ENCODE measurements at places on chromosomes 12 and 14. TPM values are rescaled to one million over a fixed set of nuclear protein-coding genes. Genes with fewer than 3 reads are reported as not detected.

- no peak for DNase-seq
These were observed 87.5 kb downstream of the TBC1D30 start for GRCh38 chr12:64911912-64912311.

GRCh38 chr14:66652525-66653106 lies 144.7 kb downstream of the GPHN start:
- no peak for DNase-seq

DNA sequence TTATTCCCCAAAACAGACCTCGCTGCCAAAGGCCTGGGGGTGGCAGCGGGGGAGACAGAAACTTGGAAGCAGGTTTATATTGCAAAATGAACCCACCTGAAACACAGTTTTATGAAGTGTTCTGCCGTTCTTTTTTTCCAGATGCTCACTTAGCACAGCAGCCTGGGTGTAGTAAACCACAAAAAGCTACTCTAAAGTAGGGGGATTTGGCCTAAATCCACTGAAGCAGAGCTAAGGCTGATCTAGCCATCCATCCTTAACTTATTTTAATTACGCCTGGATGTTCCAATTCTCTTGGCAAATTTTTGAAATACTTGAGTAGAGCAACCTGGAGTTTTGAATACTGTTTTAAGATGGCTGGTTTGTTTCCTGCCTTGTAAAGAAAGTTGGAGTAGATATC lies 121.2 kb downstream of the GPR135 start:
- no peak for DNase-seq

GRCh38 chr12:54239620-54240019 lies 40.3 kb downstream of the CBX5 start:
- DNase-seq: no peak

- DNase-seq: no peak
These were observed 122.7 kb upstream of the LMNTD1 start for GRCh38 chr12:25675808-25676207.

DNA sequence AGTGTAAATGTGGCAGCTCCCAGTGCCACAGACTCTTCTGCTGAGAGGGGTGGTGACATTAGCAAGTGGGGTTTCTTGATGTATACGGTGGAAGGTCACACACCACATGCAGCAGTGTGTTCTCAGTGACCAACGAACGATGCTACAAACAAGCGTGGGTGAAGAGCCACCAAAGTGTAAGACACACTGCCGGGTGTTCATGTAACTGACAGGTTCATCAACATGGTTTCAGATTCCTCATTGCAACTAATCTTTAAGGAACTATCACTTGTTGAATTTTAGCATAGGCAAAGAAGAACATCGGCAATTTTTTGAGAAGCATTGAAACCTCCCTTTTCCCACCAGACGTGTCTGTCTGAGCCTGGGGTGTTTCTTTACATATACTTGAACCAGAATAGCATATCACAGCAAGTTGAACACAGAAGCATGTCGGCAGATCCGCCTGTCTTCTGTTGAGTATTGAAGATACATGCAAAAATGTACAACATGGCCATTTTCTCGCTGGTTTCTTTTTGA lies 58.8 kb downstream of the PPP2R5C start:
- no peak for DNase-seq

DNA sequence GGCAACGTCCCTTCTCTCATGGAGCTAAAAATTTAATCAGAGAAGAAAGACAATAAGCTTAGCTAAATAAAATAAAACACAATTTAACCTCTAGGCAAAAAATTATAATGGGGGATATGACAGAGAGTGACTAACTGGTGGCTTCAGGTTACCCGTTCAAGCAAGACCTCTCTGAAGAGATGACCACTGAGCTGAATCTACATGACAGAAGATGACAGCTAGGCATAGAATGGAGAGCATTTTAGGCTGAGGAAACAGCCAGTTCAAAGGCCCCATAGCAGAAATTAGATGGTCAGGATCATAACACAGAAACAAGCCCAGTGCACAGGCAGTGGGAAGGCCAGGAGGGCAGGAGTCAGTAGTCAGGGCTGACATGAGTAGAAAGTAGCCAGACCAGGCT lies 1094.3 kb downstream of the VRK1 start:
- DNase-seq: no peak

GRCh38 chr12:120710031-120710804 lies at the start of gene UNC119B:
UNC119B (plus strand) TSS chr12:120710458; CDS start chr12:120710475, 17 bp downstream.
- no peak for DNase-seq

- DNase-seq: peak; percentile 75
These were observed 25.3 kb downstream of the JDP2 start for GRCh38 chr14:75452900-75453816.

GRCh38 chr12:116137318-116137717 lies 140.2 kb downstream of the MED13L start:
- DNase-seq: no peak

DNA sequence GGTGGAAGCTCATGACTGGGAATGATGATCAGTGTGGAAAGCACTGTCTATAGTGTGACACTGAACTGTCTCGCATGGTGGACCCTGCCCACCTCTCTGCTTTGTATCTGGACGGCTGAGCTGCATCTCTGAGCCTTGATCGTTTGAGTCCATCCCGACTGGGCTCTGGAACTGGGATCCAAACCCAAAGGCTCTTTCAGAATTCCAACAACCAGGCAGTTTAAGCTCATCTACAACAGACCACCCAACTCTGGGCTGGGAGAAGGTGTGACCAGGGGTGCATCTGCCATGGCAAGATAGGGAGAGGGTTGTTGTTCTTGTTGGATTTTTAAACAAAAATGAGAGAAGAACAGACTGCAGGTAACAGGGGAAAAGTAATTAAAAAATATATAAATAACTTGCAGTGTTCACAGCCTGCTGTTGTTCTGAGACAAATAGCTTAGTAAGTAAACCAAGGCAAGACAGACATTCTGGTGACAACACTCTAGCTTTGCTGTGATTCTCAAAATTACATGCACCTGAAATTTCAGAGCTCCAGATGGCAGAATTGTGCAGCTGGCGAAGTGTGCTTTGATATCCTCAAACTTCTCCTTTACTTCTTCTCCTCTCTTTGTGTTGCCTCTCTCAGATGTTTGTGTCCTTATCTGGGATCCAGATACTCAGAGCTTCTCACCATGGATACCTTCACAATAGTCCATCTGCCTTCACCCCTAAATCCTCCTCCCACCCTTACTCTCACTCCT lies 209.6 kb downstream of the EMP1 start:
- no peak for DNase-seq

GRCh38 chr12:128745772-128746689 lies 77.7 kb downstream of the SLC15A4 start:
- no peak for DNase-seq

GRCh38 chr14:92819011-92819597 lies 25.0 kb downstream of the GOLGA5 start:
- no peak for DNase-seq

GRCh38 chr12:122204167-122205052 lies 901 bp downstream of the B3GNT4 start:
- DNase-seq: no peak

DNA sequence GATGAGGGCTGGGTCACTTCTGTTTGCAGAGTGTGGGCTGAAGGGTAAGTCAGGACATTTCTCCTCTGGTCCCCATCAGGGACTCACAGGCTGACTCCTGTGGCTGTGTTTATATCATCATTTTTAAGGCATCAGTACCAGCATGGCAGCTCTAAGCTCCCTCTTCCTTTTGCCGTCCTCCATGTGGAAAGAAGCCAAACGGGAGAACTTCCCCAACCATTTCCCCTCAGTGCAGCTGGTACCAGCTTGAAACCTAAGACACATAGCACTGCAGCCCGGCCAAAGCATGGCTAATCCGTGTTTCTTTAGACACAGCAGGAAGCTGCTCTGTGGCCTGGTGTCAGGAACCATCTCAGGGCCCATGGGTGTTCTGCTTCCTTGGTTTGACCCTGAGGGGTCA lies 31.9 kb upstream of the ATP2A2 start:
- DNase-seq: no peak

DNA sequence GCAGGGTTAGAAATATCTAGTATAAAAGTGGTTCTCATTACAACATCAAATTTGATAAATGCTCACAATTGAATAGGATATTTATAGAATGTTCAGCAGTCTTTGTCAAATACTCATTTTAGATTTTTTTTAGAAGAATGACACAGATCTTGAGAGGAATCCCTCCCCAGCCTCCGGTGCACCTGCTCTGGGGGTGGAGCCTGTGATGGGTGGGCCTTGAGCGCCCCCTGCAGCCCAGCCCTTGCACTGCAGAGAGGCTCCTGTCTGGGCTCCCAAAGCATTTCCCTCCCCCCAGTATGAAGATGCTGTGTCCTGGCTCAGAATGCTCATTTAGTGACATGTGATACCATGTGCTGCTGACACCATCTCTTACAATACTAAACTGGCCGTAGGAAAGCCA lies 792.3 kb downstream of the TMEM121 start:
- DNase-seq: no peak

ZNF10 gene
- 7.2 TPM for polyA plus RNA-seq
